ENCODE measurements at places on chromosomes 12 and 14. TPM values are rescaled to one million over a fixed set of nuclear protein-coding genes. Genes with fewer than 3 reads are reported as not detected.

Gene SLC25A21
- not detected for total RNA-seq

Gene RESF1
- 76.5 TPM for total RNA-seq

Gene RPS6KL1
- 6.0 TPM for total RNA-seq

Gene TCL1B
- total RNA-seq = not detected

Gene CRACR2A
- 24.5 TPM for total RNA-seq

Gene SIX6
- not detected for total RNA-seq

All from activated naive CD8-positive, alpha-beta T cell treated with anti-CD3 and anti-CD28 coated beads for 36 hours (primary cell).